Kidney epithelial cell (primary cell): ENCODE measurements at places on chromosomes 16 and 17.
A peak's percentile ranks its signal among the peaks of the same experiment; 100 is the strongest.

- DNase-seq, result no peak
Measured at GRCh38 chr17:49433000-49433694, 18.5 kb upstream of the PHB1 start.

DNA sequence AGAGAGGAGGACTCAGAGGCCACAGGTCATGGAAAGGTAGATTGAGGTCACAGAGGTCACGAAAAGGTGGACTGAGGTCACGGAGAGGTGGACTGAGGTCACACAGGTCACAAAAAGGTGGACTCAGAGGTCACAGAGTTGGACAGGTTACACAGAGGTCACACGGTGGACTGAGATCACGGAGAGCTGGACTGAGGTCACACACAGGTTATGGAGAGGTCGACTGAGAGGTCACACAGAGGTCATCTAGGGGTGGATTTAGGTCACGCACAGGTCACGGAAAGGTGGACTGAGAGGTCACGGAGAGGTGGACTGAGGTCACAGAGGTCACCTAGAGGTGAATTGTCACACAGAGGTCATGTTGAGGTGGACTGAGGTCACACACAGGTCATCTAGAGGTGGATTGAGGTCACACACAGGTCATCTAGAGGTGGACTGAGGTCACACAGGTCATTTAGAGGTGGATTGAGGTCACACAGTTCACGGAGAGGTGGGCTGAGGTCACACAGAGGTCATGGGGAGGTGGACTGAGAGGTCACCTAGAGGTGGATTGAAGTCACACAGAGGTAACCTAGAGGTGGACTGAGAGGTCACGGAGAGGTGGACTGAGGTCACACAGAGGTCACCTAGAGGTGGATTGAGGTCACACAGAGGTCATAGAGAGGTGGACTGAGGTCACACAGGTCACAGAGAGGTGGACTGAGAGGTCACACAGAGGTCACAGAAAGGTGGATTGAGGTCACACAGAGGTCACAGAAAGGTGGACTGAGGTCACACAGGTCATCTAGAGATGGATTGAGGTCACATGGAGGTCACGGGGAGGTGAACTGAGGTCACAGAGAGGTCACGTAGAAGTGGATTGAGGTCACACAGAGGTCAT lies 26.7 kb upstream of the JPT2 start:
- DNase-seq, result no peak

DNA sequence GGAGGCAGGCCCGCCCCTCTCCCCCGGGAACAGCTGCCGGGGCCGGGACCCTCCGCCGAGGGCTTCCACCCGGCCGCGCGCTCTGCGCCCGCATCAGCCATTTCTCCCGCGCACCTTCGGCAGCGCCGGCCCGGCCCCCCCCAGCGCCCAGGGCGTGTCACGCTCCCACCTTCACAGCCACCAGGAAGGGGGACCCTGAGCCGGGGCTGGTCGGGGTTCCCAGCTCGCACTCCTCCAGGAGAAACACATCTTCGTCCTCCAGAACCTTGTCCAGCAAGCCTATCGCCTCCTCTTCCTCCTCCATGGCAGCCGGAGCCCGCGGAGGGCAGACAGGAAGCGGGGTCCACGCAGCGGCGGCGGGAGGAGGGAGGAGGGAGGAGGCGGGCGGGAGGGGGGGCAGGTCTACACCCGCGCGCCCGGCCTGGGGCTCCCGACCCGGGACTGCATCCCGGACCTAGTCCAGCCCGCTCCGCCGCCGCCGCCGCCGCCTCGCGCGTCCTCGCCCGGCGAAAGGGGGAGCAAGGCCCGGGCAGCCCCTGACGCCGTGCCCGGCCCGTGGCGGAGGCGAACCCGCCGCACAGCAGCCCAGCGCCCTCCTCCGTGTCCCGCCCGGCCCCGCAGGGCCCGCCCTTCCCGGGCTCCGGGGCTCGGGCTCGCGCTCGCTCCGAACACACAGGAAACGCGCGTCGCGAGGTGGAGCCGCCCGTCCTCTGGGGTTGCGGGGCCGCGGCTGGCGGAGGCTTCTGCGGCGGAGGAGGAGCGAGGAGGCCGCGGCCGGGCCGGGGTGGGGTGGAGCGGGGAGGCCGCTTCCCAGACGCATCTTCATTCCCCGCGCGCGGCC lies 70.8 kb downstream of the ABR start:
- DNase-seq, result no peak

- no peak for DNase-seq
Measured at GRCh38 chr17:70239391-70239826, 70.1 kb downstream of the KCNJ2 start.

- DNase-seq, result peak; percentile 82
Measured at GRCh38 chr17:65022751-65023700, 33.5 kb downstream of the GNA13 start.

DNA sequence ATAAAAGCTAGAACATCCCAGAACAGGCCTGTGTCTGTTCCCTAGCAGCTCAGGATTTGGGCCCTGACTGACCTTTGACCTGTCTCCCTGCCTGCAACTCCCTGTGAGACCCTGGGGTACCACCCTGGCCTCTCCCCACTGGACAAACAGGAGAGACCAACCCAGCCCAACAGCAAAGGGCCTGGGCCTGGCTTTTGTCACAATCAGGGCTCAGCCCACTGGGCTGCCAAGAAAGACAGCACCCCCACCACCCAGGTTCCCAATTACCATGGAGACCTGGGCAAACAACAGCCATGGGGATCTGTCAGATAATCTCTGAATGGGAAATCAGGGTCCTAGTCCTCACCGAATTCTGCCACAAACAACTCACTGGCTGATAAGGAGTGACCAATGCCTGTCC lies 11.1 kb downstream of the PLLP start:
- DNase-seq, result no peak

DNA sequence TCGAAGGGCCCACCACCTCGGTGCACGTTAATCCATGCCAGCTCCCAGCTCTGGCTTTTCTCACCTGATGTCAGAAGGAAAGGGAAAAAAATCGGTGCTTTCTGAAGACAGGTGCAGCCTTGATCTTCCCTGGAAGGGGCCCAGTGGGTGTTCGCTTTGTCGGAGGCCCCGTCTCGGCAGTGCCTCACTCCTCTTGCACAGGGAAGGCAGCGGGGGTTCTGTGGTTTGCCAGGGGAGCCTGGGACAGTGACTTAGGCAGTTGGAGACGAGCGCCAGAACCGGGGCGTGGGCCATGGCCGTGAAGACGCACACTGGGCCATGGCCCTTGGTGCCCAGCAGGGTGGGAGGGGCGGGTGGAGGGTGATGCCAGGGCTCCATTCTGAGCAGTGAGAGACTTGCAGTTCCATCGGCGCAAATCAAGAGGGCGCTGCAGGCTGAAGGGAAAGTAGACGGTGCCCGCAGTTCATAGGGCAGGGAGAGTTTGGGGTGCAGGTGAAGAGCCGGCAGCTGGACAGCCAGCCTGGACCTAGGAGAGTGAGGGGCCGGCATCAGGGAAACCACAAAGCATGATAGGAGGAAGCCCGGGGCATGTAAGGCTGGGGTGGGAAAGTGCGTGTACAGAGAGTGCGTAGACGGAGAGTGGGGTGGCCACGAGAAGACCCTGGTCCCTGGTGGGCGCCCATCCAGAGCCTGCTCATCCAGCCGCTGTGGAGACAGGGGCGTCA lies 101.3 kb upstream of the CHMP6 start:
- DNase-seq, result no peak

DNA sequence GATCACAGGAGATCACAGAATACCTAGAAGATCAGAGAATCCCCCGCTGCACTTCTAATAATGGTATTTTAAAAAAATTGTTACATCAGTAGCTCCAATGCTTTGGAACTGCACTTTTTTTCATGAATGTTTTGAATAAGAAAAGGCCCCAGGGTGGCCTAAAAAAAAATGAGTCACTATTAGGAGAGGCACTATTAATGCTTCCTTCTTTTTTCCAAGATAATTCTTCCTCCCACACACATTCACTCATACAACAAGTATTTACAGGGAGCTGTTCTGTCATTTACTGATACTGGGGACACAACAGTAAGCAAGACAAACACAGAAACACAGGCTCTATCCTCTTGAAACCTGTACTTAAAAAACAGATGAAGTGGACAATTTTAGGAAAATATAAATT lies 675 bp upstream of the PDZD9 start:
- DNase-seq, result no peak

DNA sequence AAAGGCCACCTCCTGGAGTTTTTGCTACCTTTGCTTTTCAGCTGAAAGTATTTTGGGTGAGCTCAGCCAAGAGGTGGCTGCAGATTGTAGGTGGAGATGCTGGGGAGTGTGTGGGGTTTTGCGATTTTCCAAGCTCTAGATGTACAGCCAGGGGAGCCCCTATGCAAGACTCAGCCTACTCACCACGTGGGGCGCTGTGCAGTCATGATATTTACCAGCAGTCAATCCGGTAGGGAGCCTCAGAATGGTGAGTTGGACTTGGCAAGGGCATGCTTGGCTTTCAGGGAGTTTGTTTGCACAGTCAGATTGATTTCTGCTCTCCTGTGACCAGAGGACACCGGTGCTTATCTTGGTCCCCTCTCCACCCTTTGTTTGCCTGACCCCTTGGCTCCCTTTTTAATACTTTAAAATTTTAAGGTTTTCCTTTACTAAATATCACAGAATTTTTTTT lies 175.3 kb downstream of the UTP18 start:
- no peak for DNase-seq

GRCh38 chr17:13085578-13085977 lies 67.8 kb upstream of the ELAC2 start:
- DNase-seq, result no peak

DNA sequence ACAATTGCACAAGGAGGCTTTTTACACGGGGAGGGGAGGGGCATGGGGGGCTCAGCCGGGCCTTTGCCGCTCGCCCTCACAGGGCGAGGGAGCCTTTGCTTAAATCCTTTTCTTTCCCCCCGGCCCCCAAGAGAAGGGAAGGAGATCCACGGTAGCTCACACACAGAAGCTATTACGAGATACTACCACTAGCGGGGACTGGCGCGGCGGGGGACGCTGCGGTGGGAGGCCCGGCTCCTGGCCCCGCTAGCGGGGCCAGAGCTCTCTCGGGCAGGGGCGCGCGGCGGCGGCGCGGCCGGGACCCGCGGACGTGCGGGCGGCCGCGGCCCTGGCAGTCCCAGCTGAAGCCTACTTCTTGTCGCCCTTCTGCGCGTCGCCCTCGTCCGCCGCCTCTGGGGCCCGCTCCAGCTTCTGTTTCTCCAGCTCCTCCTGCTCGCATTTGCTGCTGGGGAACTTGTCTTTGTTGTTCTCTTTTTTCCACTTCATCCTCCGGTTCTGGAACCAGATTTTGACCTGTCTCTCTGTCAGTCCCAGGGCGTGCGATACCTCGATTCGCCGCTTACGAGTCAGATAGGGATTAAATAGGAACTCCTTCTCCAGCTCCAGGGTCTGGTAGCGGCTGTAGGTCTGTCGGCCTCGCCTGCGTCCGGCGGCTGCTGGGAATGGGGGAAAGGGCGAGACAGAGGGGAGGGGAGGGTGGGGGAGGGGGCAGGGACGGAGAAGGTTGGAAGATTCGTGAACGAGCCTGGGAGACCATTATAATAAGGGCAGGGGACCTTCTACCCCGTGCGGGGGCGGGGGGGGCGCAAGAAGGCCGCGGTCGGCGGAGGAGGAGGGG lies 2.0 kb downstream of the HOXB8 start:
- DNase-seq, result no peak

DNA sequence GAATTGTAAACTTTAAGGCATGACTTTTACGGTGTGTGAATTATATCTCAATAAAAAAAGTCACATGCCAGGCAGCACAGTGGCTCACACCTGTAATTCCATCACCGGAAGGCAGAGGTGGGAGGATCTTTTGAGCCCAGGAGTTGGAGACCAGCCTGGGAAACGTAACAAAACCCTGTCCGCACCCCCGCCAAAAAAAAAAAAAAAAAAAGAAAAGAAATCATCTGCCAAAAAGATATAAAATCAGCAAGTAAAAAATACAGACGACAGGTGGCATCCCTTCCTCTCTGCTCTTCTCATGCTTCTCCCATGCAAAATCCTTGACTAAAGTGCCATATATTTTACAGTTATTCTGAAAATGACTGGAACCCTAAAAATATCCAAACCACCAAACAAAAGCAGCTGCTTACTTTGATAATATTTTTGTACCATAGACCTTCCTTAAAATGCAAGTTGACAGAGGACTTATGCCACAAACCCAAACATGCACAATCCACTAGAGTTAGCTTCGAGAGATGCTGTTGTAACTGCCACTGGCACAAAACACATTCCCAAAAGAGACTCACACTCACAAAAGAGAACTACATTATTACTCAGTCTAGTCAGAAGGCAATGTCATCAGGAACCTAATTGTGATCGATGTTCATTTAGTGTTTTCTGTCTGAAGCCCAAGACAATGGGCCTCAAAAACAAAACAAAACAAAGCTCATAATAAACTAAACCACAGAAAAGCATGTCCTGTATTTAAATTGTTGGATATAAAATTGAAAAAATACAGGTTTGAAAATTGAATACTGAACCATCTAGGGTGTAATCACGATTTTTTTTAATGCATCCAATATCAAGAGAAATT lies 2.4 kb downstream of the CRLF3 start:
- DNase-seq, result no peak

DNA sequence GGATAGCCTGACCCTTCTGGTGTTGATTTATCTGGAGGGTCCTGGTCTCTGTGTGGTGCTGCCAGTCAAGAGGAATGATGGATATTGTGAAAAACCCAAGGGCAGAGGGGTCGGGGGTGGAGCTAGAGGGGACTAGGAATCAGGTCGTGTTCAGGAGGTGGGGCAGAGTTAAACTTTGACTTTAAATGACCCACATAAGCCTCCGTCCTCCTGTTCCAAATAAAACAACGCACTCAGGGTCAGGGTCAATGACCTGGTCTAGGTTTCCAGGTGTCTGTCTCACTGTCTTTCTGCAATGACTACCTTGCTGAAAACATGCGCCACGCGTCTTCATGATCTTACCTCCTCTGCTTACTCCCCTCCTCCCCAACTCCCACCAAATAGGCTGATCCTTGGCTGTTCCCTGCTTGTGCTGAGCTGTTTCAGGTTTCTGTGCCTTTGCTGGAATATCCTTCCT lies 14.7 kb downstream of the AOC3 start:
- DNase-seq, result no peak

DNA sequence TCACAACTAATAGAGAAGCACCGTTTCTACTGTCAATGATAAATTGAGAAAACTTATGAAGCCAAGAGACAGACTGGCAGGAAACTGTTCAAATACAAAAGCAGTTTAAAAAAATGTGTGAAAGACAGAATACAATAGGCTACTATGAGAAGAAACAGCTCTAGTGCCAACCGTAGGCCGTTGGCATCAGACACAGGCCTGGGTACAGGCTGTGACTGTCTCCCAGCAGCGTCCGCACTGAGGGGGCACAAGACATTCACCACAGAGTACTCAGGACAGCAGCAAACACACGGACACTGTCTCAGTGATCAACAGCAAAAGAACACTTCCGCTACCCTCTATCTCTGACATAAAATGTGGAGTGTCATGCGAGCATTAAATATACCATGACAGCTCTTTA lies 7.8 kb upstream of the C1QBP start:
- DNase-seq, result no peak

DNA sequence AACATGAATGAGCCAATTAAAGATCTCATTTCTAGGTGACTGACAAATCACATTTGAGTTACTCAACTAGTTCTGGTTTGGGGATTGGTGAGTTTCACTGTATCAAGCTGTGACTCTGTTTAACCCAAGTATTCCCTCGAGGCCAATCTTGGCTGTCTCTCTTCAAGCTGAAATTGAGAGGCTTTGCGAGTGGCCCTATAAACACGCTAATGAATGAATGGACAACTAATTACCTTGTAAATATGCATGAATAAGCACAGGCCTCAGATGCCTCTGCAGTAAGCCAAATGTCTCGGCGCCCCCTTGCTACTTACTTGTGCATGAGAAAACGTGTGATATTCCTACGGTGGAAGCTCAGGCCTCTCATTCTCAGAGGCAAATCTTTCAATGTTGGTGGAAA lies 450.3 kb upstream of the PSMD7 start:
- DNase-seq, result no peak
